CD8-positive, alpha-beta T cell (primary cell): ENCODE measurements at places on chromosomes 2 and 18.

DNA sequence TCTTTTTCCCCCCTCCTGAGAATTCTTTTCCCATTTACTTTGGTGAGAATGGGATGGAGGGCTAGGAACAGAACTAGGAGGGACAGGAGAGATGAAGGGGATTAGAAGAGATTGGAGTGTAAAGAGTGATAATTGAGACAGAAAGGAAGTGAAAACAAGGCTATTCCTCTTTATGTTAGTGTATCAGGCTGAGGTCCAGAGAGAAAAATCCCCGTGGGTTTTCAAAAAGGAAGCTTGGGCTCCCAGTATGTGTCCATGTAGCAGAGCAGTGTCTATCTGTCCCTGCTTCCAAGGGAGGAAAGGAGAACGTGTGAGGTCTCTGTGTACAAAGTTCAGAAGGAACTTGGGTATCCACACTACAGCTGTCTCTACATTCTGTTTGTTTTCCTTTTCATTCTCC is 59.9 kb upstream of the KCNE4 start:
- no peak for DNase-seq

GRCh38 chr2:148643998-148644882 is at the start of gene EPC2:
Gene EPC2 (plus strand): TSS chr2:148644751. CDS start chr2:148645018, 267 bp downstream.
- DNase-seq = peak; percentile 95

- DNase-seq = no peak
These were observed 6.6 kb downstream of the CFAP221 start for GRCh38 chr2:119550856-119551255.

DNA sequence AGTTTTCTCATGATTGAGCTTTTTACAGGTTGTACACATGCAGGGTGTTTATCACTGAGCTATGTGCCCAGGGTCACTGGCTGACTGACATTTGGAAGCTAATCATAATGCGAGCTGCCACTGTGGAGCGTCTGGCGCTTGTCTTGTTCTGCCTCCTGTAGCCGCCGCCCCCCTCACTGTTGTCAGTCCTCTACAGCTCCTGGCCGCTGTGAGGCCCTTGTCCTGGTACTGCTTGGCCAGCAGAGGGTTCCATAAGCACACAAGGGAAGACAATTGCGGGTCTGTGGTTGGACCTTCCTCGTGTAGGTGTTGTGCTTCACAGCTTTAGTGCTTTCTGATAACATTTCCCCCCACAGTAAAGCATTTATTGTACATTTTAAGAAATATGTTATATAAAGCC is 105.6 kb upstream of the LDLRAD4 start:
- no peak for DNase-seq

GRCh38 chr2:120864981-120865380 is 129.3 kb downstream of the GLI2 start:
- no peak for DNase-seq

- DNase-seq = no peak
These were observed 2.1 kb upstream of the HAAO start for GRCh38 chr2:42794271-42795046.

- DNase-seq = no peak
These were observed 565.8 kb downstream of the XIRP2 start for GRCh38 chr2:167454036-167454435.

- no peak for DNase-seq
These were observed 1.9 kb downstream of the CCDC68 start for GRCh38 chr18:54957296-54957832.

DNA sequence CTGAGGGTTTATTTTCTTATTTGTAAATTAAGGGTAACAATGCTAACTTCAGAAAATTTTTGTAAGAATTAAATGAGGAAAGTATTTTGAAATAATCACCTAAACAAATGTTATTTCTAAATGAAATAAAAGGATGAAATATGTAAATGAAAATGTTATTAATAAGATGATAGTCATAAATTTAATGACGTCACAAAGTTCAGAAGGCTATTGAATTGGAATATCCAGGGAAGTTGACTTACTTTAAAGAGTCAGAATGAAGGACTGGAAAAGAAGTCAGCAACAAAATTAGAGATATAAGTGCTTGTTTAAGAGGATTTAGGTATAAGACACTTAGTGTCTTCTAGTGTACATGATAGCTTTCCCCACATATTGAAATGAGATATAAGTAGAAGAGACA is 732.6 kb upstream of the CDH7 start:
- DNase-seq = no peak

- no peak for DNase-seq
These were observed 56.7 kb downstream of the HS1BP3 start for GRCh38 chr2:20594048-20594750.

DNA sequence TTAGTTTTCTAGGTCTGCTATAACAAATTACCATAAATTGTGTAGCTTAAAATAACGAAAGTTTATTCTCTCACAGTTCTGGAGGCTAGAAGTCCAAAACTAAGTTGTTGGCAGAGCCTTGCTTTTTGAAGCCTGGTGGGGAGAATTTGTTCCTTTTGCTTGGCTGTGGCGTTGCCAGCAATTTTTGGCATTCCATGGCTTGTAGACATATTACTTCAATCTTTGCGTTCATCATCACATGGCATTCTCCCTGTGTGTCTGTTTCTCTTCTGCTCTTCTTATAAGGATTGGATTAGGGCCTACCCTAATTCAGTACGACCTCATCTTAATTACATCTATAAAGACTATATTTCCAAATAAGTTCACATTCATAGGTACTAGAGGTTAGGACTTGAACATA is 217.7 kb downstream of the MBD5 start:
- no peak for DNase-seq

DNA sequence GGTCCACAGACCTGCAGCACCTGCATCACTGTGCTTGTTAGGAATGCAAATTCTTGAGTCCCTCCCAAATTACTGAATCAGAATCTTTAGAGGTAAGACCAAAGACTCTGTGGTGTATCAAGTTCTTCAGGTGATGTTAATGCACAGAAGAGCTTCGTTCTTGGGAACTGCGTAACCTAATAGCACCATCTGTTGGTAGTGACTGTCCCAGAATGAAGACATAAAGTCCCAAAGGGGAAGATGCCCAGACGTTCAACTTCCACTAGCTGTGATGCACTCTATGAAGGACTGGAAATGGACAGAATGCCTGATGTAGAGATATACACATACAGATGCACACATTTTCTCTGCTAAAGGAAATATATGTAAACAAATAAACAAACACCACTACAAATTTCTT is 576.0 kb downstream of the LRP1B start:
- DNase-seq = no peak
